ENCODE measurements at places on chromosomes 6 and 20. TPM values are rescaled to one million over a fixed set of nuclear protein-coding genes. Genes with fewer than 3 reads are reported as not detected.

The DNAAF9 gene
- 5.7 TPM for total RNA-seq

DNA sequence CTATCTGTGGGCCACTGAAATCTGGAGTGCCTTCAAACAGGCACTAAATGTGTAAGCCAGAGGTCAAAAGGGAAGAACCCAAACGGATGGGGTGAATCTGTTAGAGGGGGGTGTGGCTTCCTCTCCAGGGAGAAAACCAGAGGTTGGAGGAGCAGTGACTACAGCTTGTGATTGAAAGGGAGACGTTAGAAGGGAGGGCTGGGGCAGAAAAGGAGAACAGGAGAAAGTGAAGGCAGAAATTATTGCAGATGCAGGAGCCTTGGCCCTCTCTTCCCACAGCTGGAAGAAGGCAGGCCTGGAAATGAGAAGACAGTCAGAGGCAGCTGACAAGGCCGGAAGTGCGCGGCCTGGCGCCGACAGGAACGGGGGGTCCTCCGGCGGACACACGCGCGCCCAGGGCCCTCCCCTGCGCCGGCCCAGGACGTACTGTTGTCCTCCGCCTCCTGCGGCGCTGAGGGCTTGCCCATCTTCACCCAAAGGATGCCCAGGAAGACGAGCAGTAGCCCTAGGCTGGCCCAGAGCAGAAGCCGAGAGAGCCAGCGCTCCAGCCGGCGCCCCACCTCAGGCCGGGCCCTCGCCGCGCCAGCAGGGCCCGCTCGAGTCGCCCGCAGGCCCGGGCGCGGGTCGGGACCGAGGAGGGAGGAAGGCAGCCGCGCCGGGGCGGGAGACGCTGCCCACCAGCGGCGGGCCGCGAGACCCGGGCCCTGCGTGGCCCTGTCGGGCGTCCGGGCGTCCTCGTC lies 806 bp downstream of the LEMD2 start:
- DNase-seq, result peak; percentile 77
- peak overlapping the region; percentile 73 for H3K4me3 ChIP-seq
- H3K27ac ChIP-seq, result peak overlapping the region; percentile 96
- H3K27me3 ChIP-seq, result peaks cover 5% of the 10 kb centered on the region
- peaks cover 28% of the 10 kb centered on the region for H3K4me1 ChIP-seq

The CALHM6 gene
- total RNA-seq, result not detected

DNA sequence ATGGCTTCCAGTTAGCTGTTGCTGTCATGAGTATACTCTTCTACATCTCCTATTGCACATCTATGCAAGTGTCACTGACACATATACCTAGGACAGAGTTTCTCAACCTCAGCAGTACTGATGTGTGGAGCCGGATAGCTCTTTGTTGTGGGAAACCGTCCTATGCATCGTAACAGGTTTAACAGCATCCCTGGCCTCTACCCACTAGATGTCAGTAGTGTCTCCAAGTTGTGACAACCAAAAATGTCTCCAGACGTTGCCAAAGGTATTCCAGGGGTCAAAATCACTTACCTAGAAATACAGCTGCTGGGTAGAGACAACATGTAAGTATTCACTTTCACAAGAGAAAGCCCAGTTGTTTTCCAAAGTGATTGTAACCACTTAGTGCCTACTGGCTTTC lies 637.6 kb downstream of the RNF144B start:
- H3K36me3 ChIP-seq, result no peaks in the 10 kb centered on the region
- H3K27me3 ChIP-seq, result no peaks in the 10 kb centered on the region
- no peaks in the 10 kb centered on the region for H3K4me1 ChIP-seq
- no peak for DNase-seq
- no peak overlapping the region for H3K27ac ChIP-seq

DNA sequence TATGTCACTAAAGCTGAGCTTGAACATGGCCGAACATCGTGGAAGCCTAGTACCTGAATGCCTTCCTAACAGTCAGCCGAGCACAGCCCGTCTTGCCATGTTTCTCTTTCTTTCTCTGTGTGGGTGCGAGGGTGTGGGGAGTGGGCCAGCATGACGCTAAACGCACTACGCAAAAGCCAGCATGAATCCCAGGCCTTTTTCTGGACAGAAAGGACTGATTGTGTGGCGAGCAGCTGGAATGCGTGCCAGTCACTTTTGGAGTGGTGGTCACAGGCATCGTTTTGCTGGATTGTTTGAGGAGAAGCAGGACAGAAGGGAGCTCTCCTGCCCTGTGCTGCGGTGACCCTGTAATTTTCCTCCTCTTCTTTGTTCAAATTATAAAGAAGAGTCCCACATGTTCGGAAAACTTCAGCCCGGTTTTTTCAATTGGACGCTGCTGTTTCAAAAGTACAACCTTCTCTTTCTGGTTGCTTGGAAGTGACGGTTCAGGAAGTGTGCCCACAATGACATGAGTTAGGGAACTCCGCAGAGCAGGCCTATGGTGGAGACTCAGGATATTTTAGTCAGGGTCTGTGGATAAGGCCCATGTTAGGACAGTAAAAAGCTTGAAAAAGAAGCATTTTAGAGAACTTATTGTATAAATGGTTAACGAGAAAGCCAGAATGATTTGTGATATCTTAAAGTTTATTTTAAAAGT lies 54.3 kb downstream of the PDE7B start:
- no peaks in the 10 kb centered on the region for H3K36me3 ChIP-seq
- no peaks in the 10 kb centered on the region for H3K4me1 ChIP-seq
- no peak overlapping the region for H3K4me3 ChIP-seq
- no peak overlapping the region for H3K27ac ChIP-seq

The RIMS4 gene
- 5.6 TPM for total RNA-seq

The FOXQ1 gene
- total RNA-seq, result 1.6 TPM

DNA sequence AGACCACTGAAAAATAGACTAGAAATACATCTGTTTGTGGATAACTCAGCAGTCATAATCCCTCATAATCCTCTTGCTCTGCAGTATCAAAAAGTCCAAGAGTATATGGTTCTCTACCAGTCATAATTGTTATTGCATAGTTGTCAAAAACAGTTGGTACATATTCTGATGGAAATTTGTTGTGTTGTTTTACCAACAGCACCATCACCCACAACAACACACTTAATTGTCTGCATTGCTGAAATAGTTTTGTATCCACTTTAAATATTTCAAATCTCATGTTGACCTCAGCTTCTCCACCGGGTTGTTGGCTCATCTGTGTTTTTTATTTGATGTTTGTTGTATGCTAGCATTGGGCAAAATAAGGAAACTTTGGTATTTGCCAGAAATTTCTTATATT lies 39.4 kb downstream of the ITCH start:
- no peak overlapping the region for H3K27ac ChIP-seq
- no peaks in the 10 kb centered on the region for H3K36me3 ChIP-seq
- H3K27me3 ChIP-seq, result no peaks in the 10 kb centered on the region
- DNase-seq, result no peak

The C2 gene
- total RNA-seq, result 4.6 TPM

The PRL gene
- not detected for total RNA-seq

The GMPR gene
- 4.5 TPM for total RNA-seq

The HTR1E gene
- total RNA-seq, result not detected

The OARD1 gene
- 1.4 TPM for total RNA-seq

DNA sequence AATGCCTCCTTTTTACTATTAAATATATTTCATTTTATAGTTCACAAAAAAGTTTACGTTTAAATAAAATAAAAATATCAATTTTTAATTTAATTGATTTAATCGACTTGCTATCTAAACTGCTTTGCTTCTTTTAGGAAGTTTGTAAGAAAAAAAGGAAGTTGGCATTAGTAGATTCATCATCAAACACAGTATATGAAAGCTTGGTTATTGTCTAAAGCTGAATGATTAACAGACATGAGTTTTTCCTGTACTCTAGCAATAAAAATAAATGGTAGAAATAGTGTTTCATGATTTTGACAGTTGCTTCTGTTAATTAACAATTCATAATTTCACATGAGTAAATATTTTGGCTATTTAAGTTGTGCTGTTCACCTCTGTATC lies 1285.5 kb upstream of the GJE1 start:
- H3K4me1 ChIP-seq, result no peaks in the 10 kb centered on the region
- no peak overlapping the region for H3K4me3 ChIP-seq
- no peak for DNase-seq
- H3K27me3 ChIP-seq, result no peaks in the 10 kb centered on the region
- H3K36me3 ChIP-seq, result no peaks in the 10 kb centered on the region
- H3K27ac ChIP-seq, result no peak overlapping the region

The PTCRA gene
- total RNA-seq, result not detected

The ISM1 gene
- not detected for total RNA-seq

GRCh38 chr6:51094271-51094670 lies 275.6 kb downstream of the TFAP2B start:
- no peaks in the 10 kb centered on the region for H3K27me3 ChIP-seq
- DNase-seq, result no peak
- H3K36me3 ChIP-seq, result no peaks in the 10 kb centered on the region

The ENPP5 gene
- total RNA-seq, result not detected

- no peaks in the 10 kb centered on the region for H3K36me3 ChIP-seq
- no peak overlapping the region for H3K27ac ChIP-seq
- no peaks in the 10 kb centered on the region for H3K4me1 ChIP-seq
- no peak overlapping the region for H3K4me3 ChIP-seq
- no peaks in the 10 kb centered on the region for H3K27me3 ChIP-seq
Measured at GRCh38 chr6:36018339-36018738, 6.1 kb downstream of the SLC26A8 start.

The FAM162B gene
- total RNA-seq, result not detected

GRCh38 chr6:79993012-79993910 lies 11.2 kb upstream of the TTK start:
- no peak overlapping the region for H3K4me3 ChIP-seq
- H3K27ac ChIP-seq, result no peak overlapping the region
- H3K4me1 ChIP-seq, result no peaks in the 10 kb centered on the region
- DNase-seq, result no peak
- no peaks in the 10 kb centered on the region for H3K36me3 ChIP-seq

DNA sequence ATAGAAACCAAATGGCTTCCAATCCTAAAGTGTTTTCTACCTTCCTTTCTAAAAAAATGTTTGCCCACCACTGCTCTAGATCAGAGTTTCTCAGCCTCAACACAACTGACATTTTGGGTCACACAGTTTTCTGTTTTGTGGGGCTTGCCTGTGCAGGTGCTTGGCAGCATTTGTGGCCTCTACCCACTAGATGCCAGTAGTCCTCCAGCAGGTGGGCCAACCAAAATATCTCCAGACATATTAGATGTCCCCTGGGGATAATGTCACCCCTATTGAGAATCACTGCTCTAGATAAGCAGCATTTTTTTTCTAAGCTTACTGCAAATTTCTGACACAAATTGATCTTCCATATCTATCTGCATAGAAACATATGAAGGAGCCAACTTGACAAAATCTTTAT lies 26.3 kb upstream of the EPM2A start:
- H3K27ac ChIP-seq, result no peak overlapping the region
- H3K4me1 ChIP-seq, result no peaks in the 10 kb centered on the region
- H3K27me3 ChIP-seq, result no peaks in the 10 kb centered on the region

The MUC22 gene
- total RNA-seq, result not detected

DNA sequence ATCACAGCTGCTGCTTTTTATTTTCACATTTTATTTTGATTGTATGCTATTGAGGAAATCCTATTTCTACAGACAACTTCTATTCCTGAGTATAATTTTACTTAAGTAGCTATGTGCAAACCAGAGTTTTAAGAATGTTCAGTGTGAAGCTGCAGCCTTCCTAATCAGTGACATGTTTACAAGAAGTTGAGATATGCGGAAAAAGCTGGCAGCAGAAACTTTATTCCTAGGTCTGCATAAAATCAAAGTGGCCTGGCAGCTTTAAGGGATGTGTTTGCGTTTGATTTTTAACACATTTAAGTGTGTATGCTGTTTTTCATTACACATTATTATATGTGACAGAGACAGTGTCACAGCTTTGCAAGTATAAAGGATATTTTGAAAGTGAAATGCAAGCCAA lies 26.3 kb downstream of the MAPK14 start:
- H3K36me3 ChIP-seq, result no peaks in the 10 kb centered on the region
- DNase-seq, result no peak
- no peak overlapping the region for H3K27ac ChIP-seq
- H3K4me3 ChIP-seq, result no peak overlapping the region
- H3K27me3 ChIP-seq, result no peaks in the 10 kb centered on the region

DNA sequence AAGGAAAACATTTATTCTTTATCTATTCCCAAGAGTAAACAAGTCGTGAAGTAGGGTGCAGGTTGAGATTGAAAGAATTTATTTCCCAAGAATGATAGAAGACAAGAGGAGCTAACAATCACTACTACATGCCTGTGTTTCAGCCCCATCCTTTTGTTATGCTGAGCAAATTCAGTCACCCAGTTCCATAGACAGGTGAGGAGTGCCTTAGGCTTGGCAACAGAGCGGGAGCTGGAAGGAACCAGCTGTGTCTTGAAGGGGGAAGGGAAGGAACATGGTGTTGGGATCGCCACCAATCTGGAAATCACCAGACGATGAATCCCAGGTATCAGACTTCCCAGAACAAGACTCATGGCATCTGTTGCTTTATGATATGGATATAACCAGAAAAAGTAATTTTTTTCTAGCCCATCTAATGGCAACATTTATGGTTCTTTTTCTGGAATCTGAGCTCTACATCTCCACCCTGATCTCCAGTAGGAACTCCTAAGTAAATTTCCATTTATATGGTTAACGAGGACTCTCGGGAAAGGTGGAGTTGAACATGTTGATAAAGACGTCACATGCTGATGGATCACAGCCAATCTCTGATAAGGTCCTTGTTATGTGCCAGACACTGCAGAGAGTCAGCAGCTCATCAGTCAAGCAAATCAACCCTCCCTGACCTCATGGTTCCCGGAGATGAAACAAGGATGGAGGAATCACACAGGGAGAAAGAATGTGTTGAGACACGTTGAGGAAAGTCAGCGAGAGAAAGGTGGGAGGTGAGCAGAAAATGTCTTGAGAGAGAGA lies 344.9 kb downstream of the SMOC2 start:
- no peak for DNase-seq
- no peaks in the 10 kb centered on the region for H3K36me3 ChIP-seq
- no peak overlapping the region for H3K4me3 ChIP-seq
- H3K27ac ChIP-seq, result no peak overlapping the region
- H3K27me3 ChIP-seq, result no peaks in the 10 kb centered on the region

DNA sequence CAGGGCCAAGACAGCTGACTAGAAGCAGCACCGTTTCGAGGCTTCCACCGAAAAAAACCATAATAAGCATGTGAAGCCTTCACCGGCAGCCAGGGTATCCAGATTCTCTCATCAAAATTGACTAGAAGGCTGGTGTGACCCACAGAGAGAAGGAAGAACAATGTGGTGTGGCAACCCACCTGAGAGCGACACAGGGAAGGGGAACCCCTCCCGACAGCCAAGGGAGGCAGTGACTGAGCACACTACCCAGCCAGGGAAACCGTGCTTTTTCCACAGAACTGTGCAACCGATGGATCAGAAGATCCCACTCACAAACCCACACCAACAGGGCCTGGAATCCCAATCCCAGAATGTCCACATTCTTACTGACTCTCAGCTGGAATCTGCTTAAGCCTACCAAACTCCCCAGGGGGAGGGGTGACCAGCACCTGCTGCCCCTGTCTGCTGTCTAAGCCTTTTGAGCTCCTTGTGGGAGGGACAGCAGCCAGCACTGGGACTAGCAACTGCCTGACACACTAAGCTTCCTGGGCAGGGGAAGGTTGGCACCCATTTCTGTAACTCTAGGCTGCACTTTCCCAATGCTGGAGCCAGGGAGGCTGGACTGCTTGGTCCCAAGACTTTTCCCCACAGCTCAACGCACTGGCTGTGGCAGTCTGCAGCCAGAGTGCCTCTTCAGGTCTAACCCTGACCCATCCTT lies 231.9 kb upstream of the FAM83B start:
- H3K36me3 ChIP-seq, result no peaks in the 10 kb centered on the region
- no peak overlapping the region for H3K4me3 ChIP-seq
- H3K27me3 ChIP-seq, result no peaks in the 10 kb centered on the region
- peaks cover 8% of the 10 kb centered on the region for H3K4me1 ChIP-seq
- H3K27ac ChIP-seq, result no peak overlapping the region

The MAFB gene
- total RNA-seq, result 12.2 TPM

Measured in transverse colon (tissue), 4 donors.